Activated CD4-positive, alpha-beta T cell treated with anti-CD3 and anti-CD28 coated beads for 1 hour (primary cell): ENCODE measurements at places on chromosomes 11 and 22.

DNA sequence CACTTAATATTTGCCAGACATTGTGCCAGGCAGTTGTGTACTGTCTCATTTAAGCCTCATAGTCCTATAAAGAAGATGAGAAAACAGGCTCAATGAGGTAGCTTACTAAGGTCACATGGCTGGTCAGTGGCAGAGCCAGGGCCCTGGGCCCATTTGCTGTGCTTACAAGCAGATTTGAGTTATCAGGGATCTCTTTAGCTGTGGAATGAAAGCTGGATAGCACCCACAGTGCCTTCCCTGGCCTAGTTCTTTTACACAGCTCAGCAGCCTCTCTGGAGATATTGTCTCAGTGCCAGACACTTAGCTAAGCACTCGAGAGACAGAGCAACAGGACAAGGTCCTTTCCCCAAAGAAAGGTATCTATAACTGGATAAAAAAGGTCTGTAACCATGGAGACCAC lies 6.1 kb downstream of the TMEM86A start:
- DNase-seq: no peak

- DNase-seq: no peak
Measured at GRCh38 chr22:39932918-39933649, 27.1 kb upstream of the TMA7B start.

DNA sequence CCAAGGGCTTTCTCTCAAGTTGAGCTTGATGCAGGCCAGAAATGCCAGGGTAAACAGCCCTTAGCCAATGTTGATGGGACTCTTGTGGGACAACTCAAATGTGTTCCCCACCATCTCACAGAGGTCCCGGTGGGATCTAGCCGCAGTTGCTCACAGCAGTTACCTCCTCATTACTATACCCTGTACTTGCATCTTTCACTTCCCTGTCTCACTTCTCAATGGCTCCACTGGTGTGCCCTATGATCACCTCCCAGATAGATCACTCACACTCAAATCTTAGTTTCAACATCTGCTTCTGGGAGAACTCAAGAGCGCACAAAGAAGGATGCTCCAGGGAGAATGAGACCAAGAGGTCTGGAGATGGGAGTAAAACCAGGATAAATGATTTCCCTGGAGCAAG lies 47.0 kb downstream of the RCN1 start:
- DNase-seq: no peak

- DNase-seq: no peak
Measured at GRCh38 chr22:17664414-17665055, 26.0 kb downstream of the BCL2L13 start.

DNA sequence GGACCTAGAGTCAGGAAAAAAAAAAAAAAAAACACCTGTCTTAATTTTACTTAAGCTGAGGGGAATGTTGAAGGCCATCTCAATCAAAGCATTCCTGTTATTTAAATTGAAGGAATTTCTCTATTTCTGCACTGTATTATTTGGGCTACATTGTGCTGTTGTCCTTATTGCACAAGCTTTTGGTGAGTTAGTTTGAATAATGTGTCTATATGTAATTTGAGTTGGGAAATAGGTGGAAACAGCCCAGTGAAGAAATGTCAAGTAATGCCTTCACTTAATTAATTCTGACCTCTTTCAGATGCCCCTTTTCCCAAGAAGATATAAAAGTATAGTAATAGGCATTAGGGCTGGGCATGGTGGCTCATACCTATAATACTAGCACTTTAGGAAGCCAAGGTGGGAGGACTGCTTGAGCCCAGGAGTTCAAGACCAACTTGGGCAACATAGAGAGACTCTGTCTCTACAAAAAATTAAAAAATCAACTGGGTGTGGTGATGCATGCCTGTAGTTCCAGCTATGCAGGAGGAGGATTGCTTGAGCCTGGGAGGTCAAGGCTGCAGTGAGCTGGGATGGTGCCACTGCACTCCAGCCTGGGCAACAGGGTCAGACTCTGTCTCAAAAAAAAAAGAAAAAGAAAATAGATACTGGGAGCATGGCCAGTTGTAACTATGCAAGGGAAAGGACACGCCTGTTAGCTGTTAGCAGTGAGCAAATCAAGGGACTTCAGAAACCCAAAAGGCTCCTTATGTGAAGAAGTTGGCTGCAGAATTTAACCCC lies 34.9 kb downstream of the OR10A6 start:
- DNase-seq: no peak

DNA sequence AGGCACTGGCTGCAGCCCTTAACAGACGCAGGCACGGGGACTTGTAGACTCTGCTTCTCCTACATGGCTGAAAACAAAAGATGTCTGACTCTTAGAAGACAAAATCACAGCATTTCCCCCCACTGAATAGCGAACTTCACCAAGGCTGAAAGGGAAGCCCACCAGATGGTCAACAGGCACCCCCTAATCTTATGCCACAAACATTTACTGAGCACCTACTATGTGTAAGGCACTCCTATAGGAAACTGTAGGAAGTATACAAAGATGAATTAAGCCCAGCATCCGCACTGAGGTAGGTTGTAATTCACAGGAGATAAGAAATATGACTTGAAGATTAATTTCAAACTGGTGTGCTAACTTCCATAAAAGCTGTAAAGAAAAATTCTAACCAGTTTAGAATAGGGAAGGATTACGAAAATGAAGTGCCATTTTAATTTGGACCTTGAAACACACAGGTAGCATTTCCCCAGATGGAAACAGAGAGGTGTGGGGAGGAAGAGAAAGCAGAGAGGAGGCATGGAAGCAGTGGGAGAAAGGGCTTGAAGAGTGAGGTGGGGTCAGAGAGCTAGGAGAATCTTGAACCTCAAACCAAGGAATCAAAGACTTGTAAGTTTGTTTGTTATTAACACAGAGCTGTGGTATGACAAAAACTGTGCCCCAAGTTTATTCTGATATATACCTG lies 38.1 kb downstream of the NUMA1 start:
- no peak for DNase-seq

- DNase-seq: no peak
Measured at GRCh38 chr11:126707498-126707897, 293.1 kb downstream of the KIRREL3 start.

DNA sequence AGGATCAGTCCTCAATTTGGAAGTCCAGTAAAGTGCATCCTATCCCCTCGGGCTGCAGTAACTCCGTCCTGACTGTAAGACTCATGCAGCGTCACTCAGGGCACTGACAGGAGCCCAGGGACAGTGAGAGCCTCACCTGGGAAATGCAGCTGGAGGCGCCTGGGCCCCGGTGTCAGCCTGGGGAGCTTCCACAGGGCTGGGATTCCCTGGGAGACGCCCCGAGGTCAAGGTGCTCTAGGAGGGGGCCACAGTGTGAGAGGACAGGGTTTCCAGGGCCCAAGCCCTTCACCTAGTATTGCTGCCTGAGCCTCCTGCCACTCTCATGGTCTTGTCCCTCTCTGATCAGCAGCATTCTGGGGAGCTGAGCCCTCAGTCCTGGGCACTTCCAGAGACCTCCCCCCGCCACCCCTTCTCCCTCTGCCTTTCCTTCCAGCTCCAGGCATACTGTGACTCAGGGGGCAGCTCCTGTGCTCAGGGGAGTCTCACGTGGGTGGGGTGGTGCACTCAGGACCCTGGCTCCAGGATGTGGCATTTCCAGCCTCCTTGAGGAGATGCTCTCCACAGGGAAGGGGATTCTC lies 99.1 kb upstream of the IGLL5 start:
- DNase-seq: no peak

- no peak for DNase-seq
Measured at GRCh38 chr22:34880662-34881061, 185.3 kb upstream of the ISX start.

DNA sequence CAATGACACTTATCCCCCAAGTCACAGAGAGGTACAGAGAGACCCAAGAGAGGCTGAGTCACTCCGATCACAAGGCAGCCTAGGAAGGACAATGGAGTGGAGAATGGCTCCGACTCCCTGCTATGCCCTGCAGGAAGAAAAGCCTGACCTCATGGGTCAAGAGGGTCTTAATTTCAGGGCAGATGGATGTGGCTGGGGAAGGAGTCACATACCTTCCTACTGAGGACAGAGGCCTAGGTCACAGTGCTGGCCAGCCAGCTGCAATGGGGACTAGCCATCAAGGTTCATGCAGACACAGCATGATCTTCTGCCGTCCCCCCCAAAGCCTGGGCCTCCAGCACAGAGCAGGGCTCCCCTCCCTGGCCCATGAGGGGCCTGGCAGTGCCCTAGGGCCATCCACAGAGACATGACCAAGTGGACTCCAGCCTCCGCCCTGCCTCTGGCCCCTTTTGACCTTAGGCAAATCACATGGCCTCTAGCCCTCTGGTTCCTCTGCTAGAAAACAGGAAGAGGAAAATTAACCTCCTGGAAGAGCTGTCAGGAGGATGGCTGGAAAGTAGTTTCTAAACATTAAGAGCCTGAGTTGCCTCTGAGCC lies 1.8 kb downstream of the ARRB1 start:
- no peak for DNase-seq

GRCh38 chr22:29204455-29205183 lies 1.1 kb upstream of the EMID1 start:
- DNase-seq: no peak

GRCh38 chr11:114062272-114062671 lies 2.8 kb downstream of the ZBTB16 start:
- no peak for DNase-seq

GRCh38 chr11:12298610-12299009 lies 78.8 kb upstream of the PARVA start:
- no peak for DNase-seq

DNA sequence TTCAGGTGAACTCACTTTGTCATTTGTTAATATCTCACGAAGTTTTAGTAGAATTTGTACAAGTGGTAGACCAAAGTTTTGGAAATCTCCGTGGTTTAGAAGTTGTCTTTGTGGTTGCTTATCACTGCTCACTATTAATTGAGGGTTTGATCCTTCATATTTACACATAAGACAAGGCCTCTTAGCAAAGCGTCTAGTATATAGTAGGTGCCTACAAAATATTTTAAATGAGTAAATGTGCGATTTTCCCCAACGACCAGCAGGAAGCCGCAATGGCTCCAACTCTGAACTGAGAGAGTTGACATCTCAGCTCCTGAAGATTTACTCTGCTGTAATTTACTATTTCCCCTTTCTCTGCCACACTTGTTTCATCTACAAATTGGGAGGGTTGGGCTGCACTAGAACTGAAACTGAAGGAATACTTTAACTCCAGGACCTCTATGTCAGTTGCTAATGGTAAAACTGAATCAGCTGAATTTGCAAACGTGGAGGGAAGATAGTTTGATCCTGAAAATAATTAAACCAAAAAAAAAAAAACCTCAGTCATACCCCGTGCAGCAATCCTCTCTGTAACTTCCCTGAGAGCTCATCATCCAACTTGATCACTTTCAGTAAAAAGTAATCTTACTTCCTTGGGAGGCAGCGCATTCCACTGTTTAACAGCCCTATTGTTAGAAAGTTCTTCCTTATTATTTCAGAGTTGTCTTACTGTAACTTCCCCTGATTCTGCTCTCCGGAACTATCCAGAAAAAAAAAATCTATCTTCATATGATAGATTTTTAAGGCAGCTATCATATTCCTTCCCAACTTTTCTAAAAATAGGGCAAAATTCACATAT lies 1.3 kb upstream of the SBF2 start:
- DNase-seq: no peak

GRCh38 chr11:124919898-124920297 lies 848 bp downstream of the HEPN1 start:
- DNase-seq: no peak

DNA sequence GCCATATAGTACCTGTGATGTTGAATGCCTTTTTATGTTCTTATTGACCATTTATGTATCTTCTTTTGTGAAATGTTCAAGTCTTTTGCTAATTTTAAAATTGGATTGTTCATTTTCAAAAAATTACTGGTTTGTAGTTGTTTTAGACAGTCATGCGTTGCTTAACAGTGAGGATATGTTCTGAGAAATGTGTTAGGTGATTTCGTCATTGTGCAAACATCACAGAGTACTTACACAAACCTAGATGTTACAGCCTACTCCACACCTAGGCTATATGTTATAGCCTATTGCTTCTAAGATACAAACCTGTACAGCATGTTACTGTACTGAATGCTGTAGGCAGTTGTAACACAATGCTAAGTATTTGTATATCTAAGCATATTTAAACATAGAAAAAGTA lies 32.5 kb downstream of the PDE3B start:
- DNase-seq: no peak

DNA sequence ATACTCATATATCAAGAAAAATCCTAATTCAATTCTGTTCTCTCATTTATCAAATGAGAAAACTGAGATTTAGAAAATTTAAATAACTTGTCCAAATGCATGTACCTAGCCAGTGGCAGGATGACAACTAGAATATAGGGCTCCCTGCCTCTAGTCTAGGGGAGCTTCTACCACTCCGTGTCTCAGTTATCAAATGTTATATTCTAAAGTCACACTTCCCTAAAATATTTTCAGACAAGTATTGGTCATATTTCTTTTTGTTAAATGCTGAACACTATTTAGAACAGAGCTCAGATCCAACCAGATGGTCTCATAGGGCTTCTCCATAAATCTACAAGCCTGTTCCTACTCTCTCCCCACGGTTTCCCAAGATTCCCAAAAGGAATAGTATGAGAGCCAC lies 26.3 kb downstream of the KCNJ1 start:
- no peak for DNase-seq

DNA sequence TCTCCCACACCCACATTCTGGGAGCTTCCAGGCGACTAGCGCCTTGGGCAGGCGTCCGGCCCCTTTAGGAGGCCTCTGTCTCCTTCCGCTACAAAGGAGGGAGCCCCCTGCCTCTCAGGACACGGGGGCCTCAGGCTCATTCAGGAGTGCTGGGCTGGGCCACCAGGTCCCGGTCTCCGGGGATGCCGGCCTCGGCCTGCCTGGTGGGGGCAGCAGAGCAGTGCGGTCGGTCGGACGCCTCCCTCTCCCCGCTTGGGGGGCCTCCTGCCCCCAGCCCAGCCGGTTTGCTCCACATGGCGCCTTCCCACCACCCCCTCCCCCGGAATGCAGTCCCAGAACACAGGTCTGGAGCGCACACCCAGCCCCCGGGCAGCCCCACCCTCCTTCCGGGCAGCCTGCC lies 21.9 kb downstream of the MRPL23 start:
- no peak for DNase-seq

DNA sequence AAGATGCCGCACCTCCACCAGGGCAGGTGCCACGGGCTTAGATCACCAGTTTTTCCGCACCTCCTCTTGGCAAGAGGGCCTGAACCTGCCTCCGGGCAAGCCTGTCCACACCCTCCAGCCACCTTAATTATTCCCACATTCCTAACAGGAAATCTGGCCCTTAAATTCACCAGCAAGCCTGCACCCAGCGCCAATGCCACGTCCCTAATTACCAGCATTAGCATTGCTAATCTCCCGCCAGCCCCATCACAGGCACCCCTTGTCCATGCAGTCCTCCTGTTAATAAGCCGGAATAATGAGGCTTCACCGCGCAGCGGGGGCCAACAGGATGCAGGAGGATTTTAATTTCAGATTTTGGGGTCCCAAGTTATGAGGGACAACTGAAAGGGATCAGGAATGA lies 69.7 kb downstream of the PHF21B start:
- DNase-seq: no peak

- no peak for DNase-seq
Measured at GRCh38 chr11:126971305-126971704, 29.3 kb downstream of the KIRREL3 start.
